H9 (cell line): ENCODE measurements at places on chromosomes 3 and 15.

DNA sequence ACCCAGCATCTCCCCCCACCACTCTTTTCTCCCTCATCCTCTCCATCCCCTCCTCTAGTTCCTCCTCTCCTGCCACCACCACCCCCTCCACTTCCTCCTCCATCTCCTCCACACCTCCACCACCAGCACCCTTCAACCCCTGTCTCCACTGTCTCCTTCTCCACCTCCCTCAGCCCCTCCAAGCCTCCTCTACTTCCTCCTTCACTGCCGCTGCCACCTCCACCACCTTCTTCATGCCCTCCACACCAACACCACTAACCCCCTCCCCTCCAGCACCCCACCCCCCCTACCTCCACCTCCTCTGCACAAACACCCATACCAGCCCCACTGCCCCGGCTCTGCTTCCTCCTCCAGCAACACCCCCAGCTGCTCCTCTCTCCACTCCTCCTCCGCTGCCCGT is 88.0 kb downstream of the HES1 start:
- no peak for DNase-seq

DNA sequence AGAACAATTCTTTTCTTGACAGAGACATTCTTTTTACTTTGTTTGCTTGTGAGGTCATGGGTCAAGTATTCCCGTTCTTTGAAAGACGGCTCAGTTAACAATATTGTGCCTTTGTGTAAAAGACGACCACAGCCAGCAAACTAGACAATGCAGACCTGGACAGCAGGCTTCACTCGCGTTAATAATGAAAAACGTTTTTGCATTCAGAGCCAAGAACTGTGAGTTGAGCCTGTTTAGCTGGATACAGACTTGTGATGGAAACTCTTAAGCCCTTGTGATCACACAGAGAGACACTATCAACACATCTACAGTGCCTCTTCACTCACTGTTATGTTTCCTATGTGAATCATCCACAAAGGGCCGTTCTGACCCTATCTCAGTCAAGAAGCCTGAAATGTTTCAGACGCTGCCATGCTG is 37.3 kb upstream of the CMTM7 start:
- no peak for DNase-seq

DNA sequence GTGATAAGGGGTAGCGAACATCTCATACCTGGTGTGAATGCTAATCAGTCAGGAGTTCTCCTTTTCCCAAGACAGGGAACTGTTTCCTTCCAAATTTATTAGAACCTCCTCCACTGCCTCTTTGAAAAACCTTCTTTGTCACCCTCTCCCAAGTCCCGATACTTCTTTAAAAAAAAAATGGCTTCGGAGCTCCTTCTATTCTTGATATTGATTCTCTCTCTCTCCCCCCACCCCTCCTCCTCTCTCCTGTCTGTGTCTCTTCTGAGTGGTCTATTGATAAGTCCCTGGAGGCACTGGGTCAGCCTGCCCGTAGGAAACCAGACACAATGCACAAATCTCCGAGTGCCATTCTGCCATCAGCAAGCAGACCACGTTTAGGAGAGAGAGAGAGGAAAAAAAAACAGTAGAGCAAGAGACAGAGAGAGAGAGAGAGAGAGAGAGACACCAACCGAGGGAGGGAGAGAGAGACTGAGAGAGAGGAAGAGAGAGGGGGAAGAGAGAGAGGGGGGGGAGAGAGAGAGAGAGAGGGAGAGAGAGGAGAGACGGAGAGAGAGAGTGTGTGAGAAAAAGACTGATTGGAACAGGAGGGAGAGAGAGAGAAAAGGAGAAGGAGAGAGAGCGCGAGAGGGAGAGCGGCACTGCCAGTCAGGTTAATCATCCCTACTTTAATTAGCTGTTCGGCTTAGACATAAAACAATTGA is 160.9 kb downstream of the TIGIT start:
- DNase-seq, result no peak

GRCh38 chr3:36302626-36303025 is 77.7 kb upstream of the STAC start:
- DNase-seq, result no peak

- DNase-seq, result no peak
Observed at GRCh38 chr3:933326-933725, 159.5 kb upstream of the CNTN6 start.

DNA sequence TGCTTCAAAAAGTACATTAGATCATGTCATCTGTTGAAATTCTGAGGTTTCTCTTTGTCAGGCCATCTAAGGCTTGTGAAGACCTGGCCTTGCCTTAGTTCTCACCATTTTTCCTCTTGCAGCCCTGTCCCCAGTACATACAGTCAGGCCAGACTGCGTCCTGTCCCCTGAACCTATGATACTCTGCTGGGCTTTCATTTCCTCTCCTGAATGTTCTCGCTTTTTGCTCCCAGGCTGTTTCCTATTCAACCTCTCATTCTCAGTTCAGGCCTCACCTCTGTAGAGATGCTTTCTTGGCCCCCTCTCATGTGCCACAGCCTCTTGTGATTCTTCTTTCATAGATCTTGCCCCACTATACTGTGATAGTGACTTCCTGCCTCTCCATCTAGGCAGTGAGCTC is 648.8 kb upstream of the KCNMB2 start:
- DNase-seq, result no peak

DNA sequence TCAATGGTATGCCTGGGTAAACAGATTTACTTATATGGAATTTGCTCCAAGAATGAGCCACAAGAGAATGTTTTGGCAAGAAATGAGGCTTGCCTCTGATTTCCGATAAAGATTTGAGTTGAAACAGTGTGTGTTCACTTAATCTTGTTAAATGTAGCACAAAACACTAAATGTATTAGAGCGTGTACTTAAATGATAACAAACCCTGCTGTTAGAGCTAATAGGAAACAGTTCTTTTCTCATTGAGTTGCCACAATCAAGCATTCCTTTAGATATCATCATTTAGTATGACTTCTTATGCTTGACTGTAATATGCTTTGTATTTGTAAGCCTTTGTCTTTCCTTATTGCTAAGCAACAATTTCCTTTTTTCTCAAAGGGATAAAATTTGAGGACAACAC is 353.6 kb upstream of the ZNF717 start:
- no peak for DNase-seq

- DNase-seq, result no peak
Observed at GRCh38 chr15:27341780-27342343, 370.9 kb downstream of the GABRG3 start.

DNA sequence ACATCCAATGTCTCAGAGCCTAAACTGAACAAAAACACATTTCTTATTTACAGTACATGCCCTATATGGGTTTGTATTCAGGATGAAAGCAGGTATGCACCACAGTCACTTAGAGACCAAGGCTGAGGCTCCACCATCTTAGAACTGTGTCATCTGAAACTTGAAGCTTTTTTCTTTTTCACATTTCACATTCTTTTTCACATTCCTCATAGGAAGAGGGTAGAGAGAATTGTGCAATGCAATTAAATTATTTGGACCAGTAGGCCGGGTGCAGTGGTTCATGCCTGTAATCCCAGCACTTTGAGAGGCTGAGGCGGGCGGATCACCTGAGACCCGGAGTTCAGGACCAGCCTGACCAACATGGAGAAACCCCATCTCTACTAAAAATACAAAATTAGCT is 591.0 kb downstream of the MECOM start:
- no peak for DNase-seq

DNA sequence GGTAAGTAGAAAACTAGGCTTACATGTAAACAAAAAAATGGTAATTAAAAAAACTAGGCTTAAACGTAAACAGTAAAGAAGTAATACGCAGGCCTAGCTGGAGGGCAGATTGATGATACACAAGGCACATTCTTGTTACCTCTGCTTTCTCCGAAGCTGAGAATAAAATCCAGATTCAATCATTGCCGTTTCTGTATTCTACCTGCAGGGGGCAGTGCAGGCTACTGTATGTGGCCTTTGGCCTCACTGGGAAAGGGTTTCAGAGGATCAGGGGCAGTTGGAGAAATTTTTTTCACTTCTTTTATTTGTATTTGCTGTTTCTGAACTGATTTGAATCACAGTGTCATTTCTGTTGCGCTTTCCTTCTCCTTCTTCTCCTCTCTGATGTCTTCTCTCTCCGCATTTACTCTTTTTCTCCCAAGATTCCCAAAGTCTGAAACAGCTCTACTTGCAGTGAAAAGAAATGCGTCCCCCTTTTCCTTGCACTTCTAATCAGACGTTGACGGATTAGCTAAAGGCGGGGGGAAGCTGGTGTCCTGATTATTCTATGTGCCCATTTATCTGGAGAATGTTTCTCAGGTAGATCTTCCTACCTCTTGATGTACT is 67.1 kb upstream of the MCTP2 start:
- peak; percentile 67 for DNase-seq

DNA sequence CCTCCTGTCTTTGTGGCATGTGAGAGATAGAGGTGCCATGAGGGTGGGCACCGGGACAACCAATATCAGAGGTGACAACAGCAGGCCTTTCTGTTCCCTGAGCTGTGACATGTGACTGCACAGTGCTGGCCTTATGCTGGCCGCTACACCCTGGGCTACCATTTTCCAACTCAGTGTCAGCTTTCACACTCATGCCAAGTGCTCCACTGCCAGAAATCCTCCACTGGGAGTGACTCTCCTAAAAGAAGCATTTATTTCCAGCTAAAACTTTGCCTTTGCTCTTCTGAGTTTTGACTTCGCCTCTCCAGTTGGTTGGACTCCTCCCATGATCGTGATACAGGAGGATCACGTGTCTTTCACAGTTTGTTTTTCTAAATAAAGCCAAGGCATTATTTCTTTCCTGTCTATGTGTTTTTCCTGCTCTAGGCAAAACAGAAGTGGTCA is 31.4 kb downstream of the CA12 start:
- no peak for DNase-seq

DNA sequence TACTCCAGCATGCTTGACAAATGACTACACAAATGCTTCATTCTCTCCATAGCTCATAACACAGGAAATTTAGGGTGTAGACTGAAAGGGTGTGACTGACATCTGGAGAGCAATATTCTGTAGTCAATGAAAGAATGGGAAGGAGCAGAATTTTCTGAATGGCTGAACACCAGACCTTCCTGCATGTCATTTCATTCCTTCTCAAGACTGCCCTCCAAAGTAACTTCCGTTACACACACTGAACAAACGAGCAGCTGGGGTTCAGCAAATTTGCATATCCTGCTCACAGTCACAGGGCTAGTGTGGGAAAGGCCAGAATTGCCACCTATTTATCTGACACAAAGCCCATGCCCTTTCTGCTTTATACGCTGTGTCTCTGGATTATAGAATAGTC is 325.0 kb upstream of the CFAP20DC start:
- no peak for DNase-seq

GRCh38 chr15:74752531-74752930 is 3.9 kb downstream of the CYP1A2 start:
- DNase-seq, result no peak

GRCh38 chr3:103494011-103494410 is 1059.2 kb downstream of the ZPLD1 start:
- no peak for DNase-seq

GRCh38 chr3:13407926-13408325 is 12.2 kb downstream of the NUP210 start:
- DNase-seq, result no peak

DNA sequence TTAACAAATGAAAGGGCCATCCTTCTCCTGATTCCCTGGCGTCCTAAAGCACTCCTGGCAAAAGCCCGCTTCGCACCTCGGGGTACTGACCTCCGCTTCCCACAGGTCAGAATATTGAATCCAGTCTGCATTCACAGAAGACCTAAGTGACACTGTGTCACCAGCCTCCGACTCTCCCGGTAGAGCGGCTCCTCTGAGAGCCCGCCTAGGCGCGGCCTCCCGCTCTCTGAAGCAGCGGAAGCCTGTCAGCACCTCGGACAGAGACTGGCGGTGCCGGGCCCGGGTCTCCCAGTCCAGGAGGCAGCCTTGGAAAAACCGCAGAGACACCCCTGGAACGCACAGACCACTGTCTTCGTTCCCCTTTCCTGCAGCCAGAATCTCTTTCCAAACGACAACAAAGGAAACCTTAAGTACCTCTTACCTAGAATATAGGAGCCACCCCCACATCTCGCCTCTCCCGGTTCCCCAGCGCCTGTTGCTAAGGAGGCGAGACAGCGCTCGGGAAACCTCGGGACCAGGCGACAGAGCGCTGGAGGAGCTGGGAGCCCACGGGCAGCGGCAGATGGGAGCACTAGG is 1.2 kb downstream of the GABRB3 start:
- peak; percentile 86 for DNase-seq
